ENCODE measurements at places on chromosomes 12 and 14.

DNA sequence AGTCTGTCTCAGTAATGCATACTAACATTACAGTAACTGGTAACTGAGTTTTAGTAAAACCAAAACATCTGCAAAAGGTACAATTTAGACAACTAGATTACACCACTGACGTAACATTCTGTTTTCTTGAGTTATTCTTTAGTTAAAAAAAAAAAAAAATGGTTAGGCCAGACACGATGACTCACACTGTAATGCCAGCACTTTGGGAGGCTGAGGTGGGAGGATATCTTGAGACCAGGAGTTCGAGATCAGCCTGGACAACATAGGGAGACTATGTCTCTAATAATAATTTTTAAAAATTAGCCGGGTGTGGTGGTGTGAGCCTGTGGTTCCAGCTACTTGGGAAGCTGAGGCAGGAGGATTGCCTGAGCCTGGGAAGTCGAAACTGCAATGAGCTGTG lies 34.1 kb downstream of the AP5M1 start:
- DNase-seq, result no peak

GRCh38 chr12:58881816-58882215 lies 38.5 kb downstream of the LRIG3 start:
- no peak for DNase-seq

DNA sequence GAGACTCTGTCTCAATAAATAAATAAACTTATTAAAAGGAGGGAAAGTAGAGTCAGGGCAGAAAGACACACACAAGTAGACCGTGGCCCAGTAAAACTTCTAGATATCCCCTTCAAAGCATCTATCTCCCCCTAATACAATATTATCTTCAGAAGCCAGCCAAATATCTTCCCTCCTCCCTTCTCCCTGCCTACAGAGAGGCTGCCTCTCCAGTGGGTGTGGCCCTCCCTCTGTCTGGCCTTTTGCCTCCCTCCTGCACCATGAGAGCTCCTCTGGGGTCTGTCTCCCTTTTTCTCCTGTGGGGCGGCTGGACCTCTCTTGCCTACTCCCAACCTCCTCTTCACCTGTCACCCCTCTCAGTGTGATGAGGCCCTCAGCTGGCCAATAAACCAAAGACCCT lies 139.2 kb downstream of the EGLN3 start:
- no peak for DNase-seq

DNA sequence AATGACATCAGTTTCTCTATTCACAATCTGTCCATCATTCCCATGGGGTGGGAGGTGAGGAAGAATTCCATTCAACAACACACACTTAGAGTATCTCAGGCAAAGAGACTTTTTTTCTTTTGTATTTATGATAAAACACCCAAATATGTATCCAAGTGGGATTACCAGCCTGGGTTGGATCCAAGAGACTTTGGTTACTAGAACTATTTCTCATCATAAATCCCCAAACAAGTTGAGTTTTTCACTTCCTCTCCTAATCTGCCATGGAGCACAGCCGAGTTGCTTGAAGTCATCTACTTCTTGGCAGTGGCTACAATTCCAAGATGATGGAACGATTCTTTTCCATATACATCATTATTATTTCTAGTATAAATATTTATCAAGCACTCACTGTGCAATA lies 209.2 kb upstream of the HMGA2 start:
- DNase-seq, result no peak

- DNase-seq, result no peak
Observed at GRCh38 chr14:101019541-101019940, 116.0 kb upstream of the RTL1 start.

DNA sequence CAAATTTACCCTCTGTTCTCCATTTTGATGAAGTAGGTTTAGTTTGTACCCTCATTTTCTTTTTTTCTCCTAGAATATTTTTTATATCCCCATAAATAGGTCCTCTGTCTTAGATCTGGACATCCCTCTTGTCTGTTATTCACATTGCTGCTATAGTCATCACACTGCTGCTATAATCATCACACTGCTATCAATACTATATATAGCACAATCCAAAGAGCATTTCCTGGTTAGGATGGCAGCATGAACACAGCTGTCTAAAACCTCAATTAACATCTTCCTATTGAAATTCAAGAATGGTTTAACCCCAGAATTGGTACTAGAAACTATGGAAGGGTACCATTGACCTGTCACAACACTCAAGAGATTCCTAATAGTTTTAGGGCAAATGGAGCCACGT lies 27.6 kb upstream of the CCDC91 start:
- no peak for DNase-seq

DNA sequence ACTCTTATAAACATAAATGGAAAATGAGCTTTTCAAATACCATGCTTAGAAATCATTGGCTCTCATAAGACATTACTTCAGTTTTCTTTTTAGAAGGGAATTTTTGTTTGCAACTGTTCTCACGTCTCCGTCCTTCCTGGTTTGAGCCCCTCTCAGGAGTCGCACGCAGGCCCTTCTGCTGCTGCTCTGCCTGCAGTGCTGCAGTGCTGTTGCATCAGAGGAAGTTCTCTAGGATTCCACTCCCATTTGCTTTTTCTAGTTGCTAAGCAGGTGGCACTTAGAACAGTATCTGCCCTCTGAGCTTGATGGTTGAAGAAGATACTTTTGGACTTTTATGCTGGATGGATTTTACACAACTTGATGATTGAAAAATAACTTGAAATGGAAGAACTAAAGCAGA lies 70.8 kb downstream of the SCN8A start:
- DNase-seq, result no peak

- DNase-seq, result no peak
Observed at GRCh38 chr12:62767496-62767895, 167.5 kb downstream of the PPM1H start.

- DNase-seq, result no peak
Observed at GRCh38 chr12:81668475-81668874, 90.7 kb downstream of the PPFIA2 start.

DNA sequence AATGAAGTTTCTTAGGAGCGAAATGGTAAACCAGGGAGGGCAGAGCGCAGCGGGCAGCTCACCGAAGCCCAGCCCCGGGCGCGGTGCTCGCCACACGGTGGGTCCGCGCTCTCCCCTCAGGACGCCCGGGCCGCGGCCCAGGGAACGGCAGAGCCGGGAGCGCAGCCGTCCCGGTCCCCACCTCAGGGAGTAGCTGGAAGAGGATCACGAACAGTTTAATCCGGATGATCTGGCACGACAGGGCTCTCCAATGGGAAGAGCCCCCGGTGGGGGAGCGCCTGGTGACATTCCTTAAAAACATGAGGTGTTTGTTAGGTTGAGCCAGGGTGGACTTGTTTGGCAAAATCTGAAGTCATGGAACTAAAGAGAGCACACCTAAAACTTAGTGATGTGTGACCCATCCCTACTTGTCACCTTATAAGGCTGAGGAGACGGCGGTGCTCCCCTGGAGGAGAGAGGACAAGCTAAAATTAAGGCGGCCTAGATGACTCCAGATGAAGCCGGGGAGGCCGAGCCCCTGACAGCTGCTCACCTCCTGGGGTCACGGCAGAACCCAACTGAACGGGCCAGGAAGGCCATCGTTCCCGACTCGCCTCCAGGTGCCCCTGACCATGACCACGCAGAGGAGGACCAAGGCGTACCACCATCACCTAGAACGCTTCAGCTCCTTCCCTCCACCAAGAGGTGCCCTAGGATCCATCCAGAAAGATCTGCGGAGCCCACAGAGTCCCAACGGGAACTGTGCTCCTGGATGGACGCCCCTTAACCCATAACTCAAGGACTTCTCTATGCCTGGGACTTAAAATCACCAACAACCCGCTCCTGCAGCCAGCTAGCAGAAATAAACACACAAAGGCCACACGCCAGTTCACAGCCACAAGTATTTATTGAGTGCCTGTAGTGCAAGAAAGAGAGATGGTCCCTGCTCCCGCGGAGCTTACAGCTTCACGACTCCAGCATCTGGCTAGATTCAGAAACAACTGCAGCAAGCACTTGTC lies 866 bp upstream of the PITPNM2 start:
- DNase-seq, result no peak

DNA sequence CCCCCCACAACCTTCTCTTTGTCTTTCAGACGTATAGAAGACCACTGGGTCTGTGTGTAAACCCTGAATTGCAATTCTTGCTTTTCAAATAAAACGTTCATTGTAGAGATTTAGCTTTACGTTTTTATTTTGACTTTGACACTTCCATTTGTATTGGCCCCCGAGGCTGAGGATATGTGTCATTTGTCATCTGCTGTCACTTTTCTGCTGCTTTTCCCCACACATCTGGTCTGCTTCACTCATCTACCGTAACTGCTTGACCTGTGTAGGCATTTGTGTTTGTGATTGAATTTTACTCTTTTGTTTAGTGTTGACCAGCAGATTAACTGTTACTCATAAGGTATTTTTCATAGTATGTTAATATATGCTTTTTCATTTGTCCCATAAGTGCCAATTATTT lies 157.2 kb upstream of the SYT10 start:
- DNase-seq, result no peak

DNA sequence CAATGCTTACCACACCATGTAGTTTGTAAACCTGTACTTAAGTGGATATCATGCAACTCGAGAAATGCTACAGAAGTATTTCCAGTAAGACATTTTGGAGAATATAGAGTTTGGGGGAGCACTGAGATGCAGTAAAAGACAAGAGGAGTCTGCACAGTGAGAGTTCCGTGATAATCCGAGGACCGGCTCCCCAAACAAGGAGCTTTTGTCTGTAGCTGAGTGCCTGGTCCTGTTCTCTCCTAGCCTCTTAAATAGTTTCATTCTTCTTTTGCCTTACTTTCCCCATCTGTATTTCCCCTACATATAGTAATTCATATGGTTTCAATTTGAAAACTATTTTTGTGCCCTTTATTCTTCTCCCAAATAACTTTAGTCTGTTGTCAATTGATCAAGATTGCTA lies 364.1 kb downstream of the EGLN3 start:
- DNase-seq, result no peak

DNA sequence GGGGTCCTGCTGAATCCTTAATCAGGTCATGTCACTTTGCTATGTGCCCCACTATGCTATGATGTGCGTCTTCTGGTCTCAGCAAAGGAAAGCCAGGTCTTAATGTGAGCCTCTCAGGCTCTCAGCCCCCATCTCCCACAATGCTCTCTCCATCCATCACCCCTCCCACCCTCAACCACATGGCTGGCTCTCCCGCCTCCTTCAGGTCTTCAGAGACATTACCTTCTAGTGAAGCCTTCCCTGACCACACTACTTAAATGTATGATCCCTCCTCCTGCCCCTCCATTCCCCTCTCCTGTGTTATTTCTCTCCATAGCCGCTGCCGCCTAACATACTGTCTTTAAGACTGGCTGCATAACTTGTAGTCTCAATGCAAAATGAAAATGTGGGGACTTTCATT lies 50.5 kb downstream of the KRT80 start:
- DNase-seq, result no peak

DNA sequence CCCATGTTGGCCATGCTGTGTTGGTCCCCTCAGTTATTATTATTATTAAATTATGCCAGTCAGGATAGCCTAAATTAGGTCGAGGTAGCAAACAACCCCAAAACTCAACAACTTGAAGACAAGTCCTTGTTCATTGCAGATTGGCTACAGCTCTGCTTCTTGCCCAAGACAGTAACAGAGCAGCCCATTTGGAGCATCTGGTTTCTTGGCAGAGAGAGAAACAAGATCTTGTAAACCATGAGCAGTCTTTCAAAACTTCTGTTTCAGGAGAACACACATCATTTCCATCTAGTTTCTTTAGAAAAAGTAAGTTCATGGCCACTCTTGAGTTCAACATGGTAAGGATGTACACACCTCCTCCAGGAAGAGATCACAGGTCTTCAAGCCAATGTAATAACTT lies 52.3 kb downstream of the E2F7 start:
- no peak for DNase-seq

DNA sequence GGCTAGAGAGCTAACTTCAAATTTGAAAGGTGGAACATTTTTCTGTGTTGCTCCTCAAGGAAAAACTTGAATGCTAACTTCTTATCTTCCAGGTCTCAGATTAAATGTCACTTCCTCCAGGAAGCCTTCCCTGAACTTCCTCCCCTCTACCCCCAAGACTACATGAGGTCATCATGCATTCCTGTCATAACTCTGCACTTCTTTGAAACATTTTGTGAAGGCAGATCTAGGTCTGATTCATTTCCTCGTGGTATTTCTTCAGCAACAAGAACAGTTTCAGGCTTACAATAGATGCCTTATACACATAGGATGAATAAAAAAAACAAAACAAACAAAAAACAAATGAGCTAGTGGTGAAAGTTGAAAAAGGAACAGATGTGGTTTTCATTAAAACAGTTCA lies 97.1 kb upstream of the SRRM4 start:
- DNase-seq, result no peak

DNA sequence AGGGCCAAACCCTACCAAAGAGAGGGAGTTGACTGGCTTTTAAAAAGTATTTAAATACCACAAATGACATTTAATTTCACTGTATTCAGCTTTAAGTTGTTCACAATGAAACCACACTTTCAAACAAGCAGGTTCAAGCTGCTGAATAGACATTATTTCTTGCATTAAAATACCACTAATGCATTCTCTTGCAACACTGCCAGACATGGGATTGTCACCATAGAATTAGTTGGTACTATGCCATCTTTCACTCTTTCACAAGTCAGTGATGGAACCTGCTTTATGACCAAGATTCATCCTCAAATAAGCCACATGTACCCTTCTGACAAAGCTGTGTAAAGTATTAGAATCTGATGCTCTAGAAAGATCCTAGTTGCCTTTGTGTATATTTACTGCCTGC lies 239.4 kb downstream of the PAWR start:
- DNase-seq, result no peak

DNA sequence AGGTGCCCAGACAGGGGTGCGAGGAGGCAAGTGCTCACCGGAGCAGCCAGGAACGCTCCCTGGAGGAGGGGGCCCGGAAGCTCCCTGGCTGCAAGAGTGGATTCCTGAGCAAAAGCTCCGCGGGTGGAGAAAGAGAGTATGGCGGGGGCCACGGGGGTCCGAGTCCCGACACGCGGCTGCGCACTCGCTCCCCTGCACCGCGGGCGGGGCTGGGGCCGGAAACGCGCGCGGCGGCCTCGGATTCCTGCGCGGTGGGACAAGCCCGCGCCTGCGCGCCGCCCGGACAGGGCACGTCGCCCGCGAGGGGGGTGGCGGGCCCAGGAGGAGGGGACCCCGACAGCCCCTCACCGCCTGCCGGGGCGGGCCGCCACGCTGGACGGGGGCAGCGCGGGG lies 27.8 kb upstream of the GPR132 start:
- DNase-seq, result no peak

GRCh38 chr14:105247715-105248367 lies 492 bp upstream of the BTBD6 start:
- no peak for DNase-seq

DNA sequence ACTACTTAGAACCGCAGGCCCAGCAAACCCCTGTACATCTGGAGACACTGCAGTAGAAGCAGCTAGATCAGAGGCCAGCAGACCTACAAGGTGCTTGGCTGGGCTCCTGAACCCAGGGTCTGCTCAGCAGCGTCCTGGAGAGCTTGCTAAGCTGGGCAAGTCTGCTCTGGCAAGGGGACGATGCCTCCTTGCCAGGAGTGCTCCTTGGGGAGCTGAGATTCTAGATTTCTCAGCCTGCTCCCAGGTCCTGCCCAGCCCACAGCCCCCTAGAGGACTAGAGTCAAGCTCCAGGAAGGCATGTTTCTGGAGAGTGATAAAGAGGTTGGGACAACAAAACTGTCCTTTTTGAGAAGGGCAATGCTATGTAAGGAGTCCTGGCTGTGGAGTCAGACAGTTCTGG lies 60.3 kb downstream of the HSPB8 start:
- DNase-seq, result no peak

GRCh38 chr12:90174198-90174510 lies 465.5 kb upstream of the ATP2B1 start:
- DNase-seq, result no peak
